Mammary microvascular endothelial cell (primary cell): ENCODE measurements at places on chromosomes 5 and 9. TPM values are rescaled to one million over a fixed set of nuclear protein-coding genes. Genes with fewer than 3 reads are reported as not detected.

Gene C9orf78
- 50.6 and 57.3 TPM in 2 replicates for total RNA-seq

Gene SPATA31A3
- not detected in 2 replicates for total RNA-seq

Gene ARID3C
- 0.34 TPM in 1 of 2 replicates, not detected in the other for total RNA-seq

Gene ROR2
- total RNA-seq, result 0.15 TPM in 1 of 2 replicates, not detected in the other

Gene CCL27
- total RNA-seq, result not detected in 2 replicates
